ENCODE measurements at places on chromosomes 7 and 10. TPM values are rescaled to one million over a fixed set of nuclear protein-coding genes. Genes with fewer than 3 reads are reported as not detected.

GDF2 gene
- not detected for total RNA-seq

IQUB gene
- 0.62 TPM for total RNA-seq

NXPH1 gene
- total RNA-seq = not detected

KCP gene
- total RNA-seq = not detected

TWIST1 gene
- 41.6 TPM for total RNA-seq

WDR91 gene
- 9.8 TPM for total RNA-seq

TUBGCP2 gene
- 72.7 TPM for total RNA-seq

HOXA2 gene
- total RNA-seq = not detected

TMEM140 gene
- total RNA-seq = not detected

TMEM184A gene
- not detected for total RNA-seq

GRM3 gene
- total RNA-seq = not detected

DNA sequence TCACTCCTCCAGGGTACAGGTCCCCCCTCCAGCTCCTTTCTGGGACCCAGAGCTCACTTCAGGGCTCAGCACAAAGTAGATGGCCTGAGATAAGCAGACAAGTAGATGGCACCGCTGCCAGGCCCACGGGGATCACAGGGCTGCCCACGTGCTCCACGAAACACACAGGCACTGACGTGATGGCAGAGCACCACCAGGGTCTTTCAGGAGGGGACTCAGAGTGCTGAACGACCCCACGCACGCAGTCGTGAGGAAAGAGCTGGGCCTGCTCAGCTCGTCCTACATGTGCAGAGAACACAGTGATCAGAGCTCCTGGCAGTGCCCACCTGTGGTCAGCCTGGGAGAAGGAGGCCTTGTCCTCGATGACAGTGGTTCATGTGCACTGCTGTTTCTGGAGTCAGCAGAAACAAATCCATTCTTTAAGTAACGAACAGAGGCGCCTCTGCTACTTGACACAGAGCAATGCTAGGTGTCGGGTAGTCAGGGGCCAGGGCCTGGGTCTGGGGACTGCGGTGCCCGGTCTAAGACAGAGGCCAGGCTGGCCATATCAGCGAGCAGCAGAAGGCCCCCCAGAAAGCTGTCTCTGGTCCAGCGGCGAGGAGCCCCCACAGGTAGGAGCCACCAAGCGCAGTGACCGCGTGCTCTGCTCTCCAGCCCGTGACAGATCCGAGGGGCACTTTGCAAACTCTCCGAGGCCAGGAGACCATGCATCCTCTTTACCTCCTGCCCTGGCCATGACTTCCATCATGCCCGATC lies 129.8 kb upstream of the FAM20C start:
- no peak for DNase-seq

- DNase-seq = peak; percentile 81
Observed at GRCh38 chr10:74988832-74989561, 122.5 kb upstream of the SAMD8 start.

- DNase-seq = no peak
Observed at GRCh38 chr7:74095135-74095534, 11.5 kb downstream of the LIMK1 start.

GRCh38 chr7:132309102-132309805 lies 267.0 kb downstream of the PLXNA4 start:
- DNase-seq = no peak

- no peak for DNase-seq
Observed at GRCh38 chr7:100676501-100677306, 3.2 kb downstream of the GNB2 start.

GRCh38 chr7:3754493-3755341 lies 453.7 kb downstream of the SDK1 start:
- peak; percentile 90 for DNase-seq

DNA sequence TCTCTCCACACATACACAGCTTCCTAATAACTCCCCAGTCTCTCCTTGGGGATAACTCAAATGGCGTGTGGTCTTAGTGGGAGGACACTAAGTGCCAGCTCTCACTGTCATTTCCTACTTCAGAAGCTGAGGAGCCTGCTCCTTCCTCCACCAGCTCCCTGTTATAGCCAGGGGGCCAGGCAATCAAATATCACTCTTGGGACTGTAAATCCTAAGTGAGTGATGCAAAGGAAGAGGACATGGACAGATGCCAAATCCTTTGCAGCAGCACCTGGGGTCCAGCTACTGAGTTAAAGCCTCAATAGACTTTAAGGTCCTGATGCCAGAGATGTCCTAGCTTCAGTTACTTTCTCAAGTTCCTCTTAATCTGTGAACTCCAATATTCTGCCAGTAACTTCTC lies 34.1 kb downstream of the SEM1 start:
- peak; percentile 31 for DNase-seq

GRCh38 chr7:43666938-43667337 lies 62.4 kb downstream of the COA1 start:
- no peak for DNase-seq

DNA sequence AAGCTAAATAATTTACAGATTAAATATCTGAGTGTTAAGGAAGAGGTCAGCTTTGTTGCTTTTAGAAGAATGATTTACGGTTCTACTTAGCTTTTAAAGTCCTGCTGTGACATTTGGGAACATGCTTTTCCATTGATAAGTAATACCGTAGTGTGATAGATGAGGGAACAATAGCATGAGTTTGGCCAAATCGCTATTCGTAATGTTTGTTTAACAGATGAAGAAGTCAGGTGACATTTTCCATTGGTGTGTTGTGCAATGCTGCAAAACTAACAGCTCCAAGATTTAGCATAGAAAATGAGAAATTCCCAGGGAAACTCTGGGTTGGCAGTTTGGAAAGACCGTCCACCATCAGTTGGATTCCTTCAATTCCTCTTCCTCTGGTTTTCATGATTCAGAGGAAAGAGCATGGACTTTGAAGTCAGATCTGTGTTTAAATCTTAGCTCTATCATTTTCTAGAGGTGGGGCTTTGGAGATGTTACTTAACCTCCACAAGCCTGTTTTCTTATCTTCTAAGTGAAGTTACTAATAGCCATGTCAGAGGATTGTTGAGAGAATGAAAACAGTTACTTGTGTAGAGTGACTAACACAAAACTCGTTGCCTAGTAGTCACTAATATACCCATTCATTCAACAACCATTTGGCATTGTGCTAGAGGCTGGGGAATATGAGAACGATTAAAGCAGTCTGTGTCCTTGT lies 140.4 kb upstream of the BMPER start:
- no peak for DNase-seq

- no peak for DNase-seq
Observed at GRCh38 chr7:22255834-22256233, 101.1 kb downstream of the RAPGEF5 start.

DNA sequence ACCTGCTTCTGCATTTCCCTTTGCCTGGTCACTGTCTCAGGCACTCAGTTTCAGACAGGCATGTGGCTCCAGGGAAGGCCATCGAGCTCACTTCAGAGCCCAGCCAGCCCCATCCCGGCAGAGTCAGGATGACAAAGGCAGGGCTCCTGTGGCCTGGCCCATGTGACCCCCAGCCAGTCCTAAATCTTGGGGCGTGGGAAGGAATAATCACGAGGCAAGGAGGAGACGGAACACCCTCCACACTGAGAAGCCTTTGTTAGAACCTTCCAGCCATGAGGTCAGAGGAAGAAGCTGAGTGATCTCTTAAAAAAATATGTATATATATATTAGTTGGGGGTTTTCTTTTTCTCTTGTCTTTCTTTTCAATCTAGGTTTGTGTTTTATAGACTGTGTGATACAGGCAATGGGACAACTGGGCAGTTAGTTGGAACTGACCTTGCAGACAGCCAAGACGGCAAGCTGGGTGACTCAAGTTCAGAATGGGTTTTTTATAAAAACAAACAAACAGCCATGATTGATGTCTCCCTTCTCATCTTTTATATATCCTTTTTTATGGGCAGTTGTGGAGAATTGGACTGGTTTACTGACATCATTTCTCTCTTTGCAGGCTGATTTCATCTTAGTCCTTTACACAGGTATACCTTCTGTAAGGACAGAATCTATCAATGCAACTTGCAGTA lies 60.8 kb downstream of the CHN2 start:
- DNase-seq = no peak

GRCh38 chr10:5233324-5233723 lies 36.7 kb downstream of the AKR1C4 start:
- no peak for DNase-seq

DNA sequence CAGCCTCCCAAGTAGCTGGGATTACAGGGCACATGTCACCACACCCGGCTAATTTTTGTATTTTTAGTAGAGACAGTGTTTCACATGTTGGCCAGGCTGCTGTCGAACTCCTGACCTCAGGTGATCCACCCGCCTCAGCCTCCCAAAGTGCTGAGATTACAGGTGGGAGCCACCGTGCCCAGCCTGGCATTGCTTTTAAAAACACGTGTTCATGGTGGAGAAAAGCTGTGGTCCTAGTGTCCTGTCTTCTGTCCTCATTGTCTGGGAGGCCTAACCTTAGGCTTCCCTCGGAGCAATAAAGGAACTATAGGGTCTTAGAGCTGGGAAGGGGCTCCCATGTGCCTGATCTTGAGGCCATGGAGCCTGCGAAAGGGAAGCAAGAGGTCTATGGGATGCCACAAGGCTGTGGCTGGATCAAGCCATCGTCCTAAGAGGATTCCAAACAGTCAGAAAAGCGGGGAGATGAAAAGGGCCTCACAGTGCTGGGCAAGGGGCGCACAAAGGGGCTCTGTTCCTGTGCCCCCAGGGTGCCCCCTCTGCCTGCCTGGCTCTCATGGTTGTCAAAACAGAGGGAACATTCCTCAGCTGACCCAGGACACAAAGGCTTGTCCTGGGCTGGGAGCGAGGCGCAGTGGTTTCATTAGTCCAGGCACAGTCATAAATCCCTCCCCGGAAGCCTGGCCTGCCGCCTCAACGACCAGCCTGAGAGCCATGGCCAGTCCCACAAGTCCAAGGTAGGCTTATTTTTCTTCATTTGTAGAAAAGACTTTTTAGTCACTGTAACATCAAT lies 106.6 kb upstream of the TNS3 start:
- no peak for DNase-seq

DNA sequence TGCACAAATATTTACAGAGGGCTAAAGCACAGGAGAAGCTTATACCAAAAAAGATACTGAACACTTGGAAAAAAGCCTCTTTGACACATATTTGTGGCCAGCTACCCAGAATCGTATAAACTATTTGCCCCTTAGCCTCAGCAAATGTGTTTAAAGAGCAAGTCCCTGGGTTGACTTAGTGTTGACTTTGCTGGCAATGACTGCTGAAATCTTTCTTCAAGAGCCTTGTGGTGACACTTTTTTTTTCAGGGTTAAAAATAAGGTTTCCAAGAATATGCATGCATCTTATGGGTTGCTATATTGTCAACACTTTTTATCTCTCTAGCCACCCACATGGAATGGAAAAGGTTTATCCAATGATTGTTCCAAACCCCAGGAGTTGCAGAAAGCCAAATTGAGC lies 14.9 kb upstream of the PLEKHS1 start:
- no peak for DNase-seq

DNA sequence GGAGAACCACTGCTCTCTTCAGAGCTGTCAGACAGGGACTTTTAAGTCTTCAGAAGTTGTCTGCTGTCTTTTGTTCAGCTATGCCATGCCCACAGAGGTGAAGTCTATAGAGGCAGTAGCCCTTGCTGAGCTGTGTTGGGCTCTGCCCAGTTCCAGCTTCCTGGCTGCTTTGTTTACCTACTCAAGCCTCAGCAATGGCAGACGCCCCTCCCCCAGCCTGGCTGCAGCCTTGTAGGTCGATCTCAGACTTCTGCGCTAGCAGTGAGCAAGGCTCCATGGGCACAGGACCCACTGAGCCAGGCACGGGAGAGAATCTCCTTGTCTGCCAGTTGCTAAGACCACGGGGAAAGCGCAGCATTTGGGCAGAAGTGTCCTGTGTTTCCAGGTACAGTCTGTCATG lies 12.1 kb upstream of the CPA2 start:
- DNase-seq = no peak

GRCh38 chr10:20041931-20042330 lies 225.7 kb downstream of the PLXDC2 start:
- DNase-seq = no peak

DNA sequence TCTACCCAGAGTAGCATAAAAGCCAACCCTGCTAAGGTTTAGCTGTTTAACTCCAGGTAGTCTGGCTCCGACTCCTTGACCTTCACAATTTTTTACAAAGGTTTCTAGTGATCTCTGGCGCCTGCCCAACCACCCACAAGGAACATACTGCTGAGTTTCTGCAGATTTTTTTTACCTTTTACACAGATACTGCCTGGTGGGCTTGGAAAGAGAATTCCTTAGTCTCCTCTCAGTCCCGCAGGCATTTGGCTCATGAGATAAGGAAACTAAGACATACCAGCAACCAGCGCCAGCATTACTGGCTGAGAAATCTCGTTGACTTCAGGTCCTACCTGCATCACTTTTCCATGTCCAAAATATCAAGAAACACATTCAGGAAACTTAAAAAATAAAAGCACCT lies 51.1 kb upstream of the LYZL1 start:
- no peak for DNase-seq

DNA sequence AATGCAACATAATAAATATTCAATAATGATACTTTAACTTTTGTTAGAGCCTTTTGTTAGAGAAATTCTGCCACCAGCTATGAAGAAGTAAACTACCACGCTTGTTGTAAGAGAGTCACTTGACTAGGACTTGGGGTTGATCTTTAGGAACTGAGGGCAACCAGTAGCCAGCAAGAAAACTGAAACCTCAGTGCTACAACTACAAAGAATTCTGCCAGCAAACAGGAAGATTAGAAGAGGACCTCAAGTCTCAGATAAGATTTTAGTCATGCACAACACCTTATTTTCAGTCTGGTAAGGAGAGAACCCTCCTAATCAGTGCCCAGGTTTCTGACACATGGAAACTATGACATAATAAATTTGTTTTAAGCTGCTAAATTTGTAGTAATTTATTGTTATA lies 498.3 kb upstream of the STEAP1 start:
- DNase-seq = no peak

GRCh38 chr7:68058014-68058413 lies 1061.4 kb downstream of the TYW1 start:
- DNase-seq = no peak

DNA sequence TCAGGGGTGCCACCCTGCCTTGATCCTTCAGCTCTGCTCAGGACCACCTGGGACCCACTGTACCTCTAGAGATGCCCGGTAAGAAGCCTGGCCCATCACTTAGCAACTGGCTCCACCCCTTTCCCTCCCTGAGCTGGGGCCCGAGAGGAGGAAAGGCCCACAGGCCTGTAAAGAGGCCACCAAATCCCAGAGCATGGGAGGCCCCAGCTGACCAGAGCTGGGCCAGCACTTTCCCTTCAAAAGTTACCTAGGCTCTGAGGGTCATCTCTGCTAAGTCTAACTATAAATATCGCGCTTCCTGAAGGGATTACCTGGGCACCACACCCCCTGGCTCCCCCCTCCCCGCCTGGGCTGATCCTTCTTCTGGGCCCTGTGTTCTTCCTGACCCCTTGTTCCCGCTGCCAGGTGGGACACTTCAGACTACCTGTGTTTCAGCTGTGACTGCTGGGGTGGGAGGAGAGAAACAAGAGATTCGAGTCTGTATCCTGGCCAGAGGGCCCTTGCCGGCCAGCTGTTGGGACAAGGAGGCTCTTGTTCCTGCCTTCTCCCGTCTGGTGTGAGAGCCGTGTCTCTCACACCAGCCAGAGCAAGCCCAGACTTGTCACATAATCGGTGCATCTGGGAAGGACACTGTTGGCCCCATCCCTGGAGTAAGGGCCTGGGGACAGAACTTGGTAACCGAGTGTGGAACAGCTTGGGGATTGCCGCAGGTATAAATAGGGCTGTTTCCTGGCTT lies 22.8 kb upstream of the ANKRD2 start:
- DNase-seq = no peak

- DNase-seq = no peak
Observed at GRCh38 chr7:38232502-38233366, 40.7 kb downstream of the TARP start.
